ENCODE measurements at places on chromosomes 1 and 21.

- no peak for DNase-seq
Observed at GRCh38 chr1:199020051-199020450, 381.2 kb downstream of the PTPRC start.

DNA sequence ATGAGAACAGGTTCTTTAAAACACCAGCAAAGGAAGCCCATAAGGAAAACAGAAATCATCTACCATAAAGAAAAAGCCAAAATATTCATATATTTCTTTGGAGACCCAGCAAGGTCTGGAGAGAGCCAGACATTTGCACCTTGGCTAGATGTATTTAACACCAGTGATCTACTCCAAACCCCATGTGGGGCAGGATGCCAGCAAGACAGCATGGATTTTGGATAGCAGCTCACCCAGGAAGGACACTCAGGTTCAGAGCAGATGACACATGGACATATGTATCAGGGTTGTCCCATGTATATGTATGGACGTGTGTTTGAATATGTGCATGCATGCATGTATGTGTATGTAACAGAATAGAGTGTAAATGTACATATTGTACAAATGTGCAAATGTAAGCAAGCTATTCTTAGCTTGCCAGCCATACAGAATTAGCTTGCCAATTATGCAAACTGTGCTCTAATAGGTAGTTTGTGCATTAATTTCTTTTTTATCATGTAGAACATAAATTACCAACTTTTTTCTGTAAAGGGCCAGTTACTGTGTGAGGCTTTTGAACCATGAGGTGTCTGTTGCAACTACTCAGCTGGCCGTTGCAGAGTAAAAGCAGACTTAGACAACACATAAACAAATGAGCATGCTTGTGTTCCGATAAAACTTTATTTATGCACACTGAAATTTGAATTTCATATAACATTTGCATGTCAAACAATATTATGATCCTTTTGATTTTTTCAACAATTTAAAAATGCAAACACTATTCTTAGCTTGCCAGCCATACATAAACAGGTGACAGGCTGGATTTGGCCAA is 73.5 kb upstream of the KAZN start:
- no peak for DNase-seq

GRCh38 chr21:33780631-33781030 is 135.0 kb downstream of the ATP5PO start:
- no peak for DNase-seq

GRCh38 chr21:41953831-41954653 is at the start of gene C2CD2:
C2CD2 (minus strand) TSS chr21:41954018; CDS start chr21:41953648, 370 bp downstream.
- DNase-seq = no peak

DNA sequence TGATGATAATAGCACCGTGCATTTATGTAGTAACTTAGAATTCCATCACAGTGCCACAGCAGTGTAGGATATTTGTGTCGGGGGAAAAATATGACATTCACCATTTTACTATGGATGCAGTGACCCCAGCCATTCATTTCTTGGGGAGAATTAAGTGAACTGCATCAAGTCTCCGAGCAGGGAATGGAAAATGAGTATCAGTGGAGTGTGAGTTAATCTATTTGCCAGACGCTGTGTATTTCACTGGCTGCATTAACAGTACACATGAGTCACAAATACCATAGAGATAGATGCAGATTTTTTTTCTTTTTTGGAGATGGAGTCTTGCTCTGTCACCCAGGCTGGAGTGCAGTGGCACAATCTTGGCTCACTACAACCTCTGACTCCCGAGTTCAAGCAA is 33.8 kb upstream of the SLC45A1 start:
- no peak for DNase-seq

- DNase-seq = no peak
Observed at GRCh38 chr1:69791311-69791710, 223.6 kb downstream of the LRRC7 start.

GRCh38 chr1:78280626-78281025 is 210.1 kb upstream of the PTGFR start:
- DNase-seq = no peak

GRCh38 chr1:47871799-47872353 is 125.3 kb downstream of the TRABD2B start:
- no peak for DNase-seq

DNA sequence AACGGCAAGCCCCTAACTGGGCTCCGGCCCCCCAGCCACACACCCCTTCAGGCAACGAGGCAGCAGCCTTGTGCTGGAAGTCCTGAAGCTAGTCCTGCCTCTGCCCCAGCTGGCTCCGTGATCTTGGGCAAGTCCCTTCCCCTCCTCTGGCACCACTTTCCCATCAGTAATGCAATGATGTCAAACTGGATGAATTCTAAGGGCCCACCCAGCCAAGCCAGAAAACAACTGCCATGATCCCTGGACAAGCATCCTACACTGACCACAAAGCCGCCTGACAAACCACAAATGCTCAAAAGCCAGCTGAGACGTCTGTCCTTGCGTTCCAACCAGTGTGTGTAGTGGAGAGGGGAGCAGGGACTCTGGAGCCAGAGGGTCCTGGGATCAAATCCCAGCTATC is 26.8 kb downstream of the IFFO2 start:
- DNase-seq = no peak

DNA sequence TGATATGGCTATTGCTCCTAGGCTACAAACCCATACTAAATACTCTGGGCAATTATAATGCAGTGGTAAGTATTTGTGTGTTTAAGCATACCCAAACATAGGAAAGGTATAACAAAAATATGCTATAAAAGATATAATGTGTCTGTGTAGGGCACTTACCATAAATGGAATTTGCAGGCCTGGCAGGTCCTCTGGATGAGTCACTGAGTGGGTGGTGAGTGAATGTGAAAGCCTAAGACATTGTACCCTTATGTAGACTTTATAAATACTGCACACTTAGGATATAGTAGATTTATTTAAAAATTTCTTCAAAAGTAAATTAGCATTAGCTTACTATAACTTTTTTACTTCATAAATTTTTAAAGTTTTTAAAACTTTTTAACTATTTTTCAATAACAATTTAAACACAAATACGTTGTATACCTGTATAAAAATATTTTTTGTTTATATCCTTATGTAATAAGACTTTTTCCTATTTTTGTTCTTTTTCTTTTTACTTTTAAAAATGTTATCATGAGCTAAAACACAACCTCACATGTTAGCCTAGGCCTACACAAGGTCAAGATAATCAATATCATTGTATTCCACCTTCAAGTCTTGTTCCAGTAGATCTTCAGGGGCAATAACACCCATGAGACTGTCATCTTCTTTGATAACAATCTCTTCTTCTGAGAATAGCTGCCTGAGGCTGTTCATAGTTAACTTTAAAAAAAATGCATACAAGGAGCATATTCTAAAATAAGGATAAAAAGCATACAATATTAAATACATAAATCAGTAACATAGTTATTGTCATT is 306.3 kb upstream of the RGS18 start:
- DNase-seq = peak; percentile 8

GRCh38 chr1:2946999-2947690 is 74.1 kb upstream of the ACTRT2 start:
- DNase-seq = no peak

DNA sequence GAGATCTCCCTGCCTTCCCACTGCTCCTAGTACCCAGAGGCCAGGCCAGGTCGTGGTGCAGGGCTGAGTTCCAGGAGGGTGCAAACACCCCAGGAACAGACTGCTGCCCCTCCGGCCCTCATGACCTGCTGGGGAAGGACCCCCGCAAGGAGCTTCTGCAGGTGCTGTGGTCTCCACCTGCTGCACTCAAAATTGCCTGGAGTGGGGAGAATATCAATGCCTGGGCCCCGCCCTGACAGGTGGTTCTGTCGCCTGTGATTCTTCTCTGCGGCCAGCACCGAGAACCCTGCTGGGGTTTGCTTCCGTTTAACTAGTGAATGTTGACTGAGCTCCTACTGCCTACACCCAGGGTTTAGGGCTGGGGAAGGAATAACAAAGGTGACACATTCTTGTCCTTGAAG is 2.1 kb upstream of the TFF3 start:
- DNase-seq = no peak

- DNase-seq = no peak
Observed at GRCh38 chr1:213326281-213327016, 275.4 kb downstream of the RPS6KC1 start.

DNA sequence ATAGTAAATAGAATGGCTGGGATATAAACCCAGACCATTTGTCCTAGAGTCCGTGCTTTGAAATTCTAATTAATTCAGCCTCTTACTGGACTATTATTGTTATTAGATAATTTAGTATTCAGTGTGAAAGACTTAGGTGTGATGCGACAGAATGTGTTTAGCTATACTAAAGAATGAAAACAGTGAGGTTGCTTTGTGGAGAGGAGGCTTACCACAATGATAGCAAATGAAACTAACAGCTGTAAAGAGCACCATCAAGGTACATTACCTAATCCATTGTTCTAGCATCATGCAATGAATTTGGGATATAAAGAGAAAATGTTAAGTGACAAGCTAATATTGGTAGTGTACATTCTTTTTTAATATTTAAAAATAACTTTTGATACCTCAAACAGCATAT is 911.1 kb downstream of the KCNT2 start:
- DNase-seq = no peak

DNA sequence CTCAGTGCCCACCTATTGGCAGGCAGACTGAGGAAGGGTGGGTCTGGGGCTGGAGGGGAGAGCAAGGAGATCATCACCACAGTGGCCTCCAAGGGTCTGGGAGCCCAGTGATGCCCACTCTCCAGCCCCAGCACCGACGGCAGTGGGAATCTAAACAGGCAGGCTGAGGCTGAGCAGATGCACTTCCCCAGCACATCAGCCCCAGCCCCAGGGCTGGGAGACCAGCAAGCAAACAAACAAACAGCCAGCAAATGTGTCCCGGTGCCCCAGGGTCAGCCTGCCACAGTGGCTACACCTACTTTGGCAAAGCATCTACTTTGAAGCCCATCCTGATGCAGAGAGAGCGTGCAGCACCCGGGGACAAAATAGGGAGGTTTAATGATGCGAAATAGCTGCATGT is 216.3 kb upstream of the ZC3H12A start:
- no peak for DNase-seq

DNA sequence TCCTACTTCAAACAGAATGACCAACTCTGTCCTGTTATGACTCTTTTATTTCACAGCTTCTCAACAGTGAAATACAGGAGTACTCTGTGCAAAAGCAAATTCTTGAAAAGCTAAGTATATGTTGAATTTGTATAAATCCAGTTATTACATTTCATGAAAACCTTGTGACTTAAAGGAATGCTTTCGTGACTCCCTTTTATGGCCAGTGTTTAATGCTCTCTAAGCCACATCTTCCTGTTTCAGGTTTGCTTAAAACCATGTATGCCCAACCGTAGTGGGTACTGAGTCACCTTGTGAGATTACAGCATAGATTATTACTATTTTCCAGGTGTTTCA is 40.2 kb upstream of the KIF1B start:
- DNase-seq = no peak

DNA sequence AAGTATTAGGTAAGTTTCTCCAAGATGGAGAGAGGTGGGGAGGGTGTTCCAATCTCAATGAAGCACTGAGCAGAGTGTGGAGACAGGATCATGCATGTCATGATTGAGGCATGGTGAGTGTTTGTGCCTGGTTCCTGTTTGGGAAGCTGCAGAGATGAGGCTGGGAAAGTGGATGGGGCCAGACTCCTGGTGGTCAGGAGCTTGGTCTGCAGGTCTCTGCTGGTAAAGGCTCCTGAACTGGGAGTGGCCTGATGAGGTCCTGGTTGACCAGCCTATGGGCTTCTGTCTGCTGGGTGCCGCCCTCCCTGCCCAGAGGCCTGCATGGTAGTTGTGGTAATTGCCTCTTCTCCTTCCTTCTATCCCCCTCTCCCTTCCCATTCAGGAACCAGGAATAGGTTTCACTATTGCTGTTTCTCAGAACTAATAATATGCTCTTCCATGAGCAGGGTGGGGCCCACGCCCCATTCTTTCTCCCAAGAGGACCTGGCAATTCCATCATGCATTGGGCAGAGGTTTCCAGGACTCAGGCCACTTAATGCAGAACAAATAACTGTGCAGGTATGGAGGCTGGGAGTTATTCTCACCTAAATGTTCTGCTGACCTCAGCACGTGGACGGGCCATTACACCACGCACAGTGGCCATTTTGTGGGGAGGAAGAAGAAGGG is 24.5 kb downstream of the PROK1 start:
- DNase-seq = no peak

- DNase-seq = no peak
Observed at GRCh38 chr1:193190096-193190744, 3.8 kb upstream of the B3GALT2 start.

DNA sequence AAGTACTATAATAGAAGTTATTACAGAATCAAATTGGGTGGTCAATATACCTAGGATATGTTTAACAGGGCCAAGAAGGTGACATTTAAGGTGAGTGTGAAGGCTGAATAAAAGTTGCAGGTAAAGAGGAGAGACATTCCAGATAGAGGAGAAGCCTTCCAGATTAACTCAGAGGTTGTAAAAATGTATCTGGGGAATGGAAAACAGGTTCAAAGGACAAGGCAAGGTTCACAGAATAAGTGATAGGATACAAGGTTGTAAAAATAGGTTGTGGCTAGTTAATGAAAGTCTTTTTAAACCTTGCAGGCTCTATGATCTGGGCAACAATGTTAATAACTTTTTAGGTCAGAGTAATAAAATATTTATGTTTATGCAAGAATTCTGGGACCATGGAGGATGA is 40.2 kb downstream of the FUBP1 start:
- no peak for DNase-seq

DNA sequence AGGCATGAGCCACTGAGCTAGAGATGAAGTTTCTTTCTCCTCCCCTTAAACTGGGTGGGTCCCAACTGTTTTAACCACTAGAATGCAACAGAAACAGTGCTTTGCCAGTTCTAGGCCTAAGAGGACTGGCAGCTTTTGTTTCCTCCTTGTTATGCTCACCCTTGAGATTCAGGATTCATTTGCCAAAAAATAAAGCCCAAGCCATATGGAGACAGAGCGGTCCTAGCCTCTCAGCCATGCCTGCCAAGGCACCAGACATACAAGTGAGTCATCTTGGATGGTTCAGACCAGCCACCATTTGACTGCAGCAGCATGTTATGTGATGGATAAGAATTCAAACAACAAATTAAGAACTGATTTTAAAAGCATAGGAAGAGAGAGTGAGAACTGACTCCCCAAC is 38.1 kb upstream of the STUM start:
- DNase-seq = no peak

DNA sequence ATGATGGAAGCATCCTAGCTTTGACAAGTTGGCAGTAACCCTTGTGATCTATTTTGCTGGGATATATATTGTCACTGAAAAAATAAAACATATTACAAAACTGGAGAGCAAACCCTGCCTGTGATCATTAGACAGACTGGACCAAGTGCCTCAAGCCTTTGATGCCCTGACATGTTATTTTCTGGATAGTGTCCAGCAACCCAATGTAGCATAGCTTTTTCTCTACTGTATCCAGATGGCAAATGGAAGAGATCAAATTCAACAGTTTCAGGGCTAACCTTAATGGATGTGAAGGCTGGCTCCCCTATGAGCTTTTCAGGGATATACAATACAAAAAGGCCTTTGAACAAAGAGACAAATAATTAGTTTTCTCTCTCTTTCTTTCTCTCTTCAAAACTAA is 25.1 kb downstream of the WARS2 start:
- DNase-seq = no peak
